ENCODE measurements at places on chromosomes 3 and 15.
A peak's percentile ranks its signal among the peaks of the same experiment; 100 is the strongest.

DNA sequence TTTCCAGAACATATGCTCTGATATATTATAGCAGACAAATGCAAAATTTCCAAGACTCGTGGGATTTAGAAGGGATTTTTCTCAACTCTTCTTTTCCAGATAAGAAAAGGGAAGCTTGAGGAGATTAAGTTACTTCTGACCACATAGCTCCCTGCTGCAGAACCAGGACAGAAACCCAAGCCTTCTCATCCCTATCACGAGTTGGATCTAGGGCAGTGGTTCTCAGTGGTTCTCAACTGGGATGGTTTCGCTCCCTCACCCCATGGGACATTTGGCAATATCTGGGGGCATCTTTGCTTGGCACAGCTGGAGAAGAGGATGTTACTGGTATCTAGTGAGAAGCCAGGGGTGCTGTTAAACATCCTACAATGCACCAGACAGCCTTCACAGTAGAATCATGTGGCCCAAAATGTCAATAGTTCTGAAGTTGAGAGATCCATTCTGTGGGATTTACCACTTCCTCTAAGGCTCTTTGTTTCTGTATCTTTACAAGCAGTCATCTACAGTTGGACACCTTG, 64.2 kb downstream of the LIPC start:
- DNase-seq: no peak

GRCh38 chr15:56820333-56820732, 87.0 kb upstream of the ZNF280D start:
- no peak for DNase-seq

- peak; percentile 87 for DNase-seq
Observed at GRCh38 chr3:66469220-66469640, 31.6 kb downstream of the LRIG1 start.

GRCh38 chr3:159252274-159252673, 450.4 kb downstream of the MFSD1 start:
- no peak for DNase-seq

DNA sequence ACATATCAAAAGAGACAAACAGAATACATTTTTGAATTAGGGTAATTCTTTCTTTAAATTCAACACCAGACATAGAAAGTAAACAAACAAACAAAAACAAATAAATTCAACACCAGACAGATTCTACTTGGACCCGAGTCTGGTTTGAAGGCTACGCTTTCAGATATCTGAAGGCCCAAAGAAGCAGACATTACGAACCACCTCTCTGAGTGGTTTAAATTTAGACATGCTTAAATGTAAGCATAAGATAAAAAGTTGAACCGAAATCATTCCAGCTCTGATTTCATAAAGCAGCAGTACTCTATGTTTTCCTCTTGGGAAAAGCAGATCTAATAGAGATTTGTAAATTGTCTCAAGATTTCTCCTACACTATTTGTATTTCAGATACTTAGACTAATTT, 29.9 kb downstream of the UBA5 start:
- DNase-seq: no peak

GRCh38 chr15:53841651-53842050, 82.2 kb upstream of the WDR72 start:
- no peak for DNase-seq

DNA sequence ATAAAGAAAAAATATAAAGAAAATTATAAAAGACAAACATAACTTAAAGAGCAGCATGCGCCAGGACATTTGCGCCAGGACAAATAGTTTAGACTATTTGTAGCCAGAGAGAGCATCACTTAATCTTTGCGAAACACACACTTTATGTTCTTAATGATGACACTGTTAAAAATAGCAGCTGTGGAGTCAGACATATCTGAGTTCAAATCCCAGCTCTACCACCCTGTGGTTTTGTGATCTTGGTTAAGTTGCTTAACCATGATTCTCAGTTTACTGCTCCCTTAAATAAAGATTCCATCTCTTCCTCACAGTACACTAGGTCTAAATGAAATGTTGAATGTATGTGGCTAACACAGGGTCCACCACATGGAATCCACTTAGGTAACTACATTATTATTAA, 31.4 kb downstream of the KCNMB2 start:
- DNase-seq: no peak

DNA sequence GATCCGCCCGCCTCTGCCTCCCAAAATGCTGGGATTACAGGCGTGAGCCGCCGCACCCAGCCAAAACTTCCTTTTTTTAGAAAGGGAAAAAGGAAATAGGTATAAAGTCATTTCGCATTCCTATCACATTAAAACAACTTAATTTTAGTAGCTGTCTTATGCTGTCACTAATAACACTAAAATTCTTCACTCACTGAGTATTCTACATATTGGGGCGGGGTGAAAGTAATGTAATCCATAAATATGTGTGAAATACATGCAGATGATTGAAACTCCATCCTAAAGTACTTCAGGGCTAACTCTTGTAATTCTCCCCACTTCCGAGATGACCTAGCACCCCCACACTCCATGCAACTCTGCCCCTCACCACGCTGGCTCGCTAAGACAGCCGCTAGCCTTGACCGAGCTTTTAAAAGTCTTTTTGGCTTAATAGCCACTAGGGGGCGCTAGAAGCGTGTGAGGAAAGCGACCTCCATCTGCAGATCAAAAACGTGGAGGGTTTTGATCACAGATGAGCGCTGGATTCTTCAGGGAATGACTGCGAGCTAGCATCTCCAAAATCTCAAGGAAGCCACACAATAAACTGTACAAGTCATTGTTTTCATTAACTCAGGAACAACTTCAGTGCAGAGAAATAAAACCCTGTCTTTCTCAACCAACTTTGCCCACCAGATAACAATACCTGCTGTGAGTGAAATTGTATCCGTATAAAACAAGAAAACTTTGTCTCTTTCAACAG, 129.3 kb upstream of the IGF1R start:
- DNase-seq: peak; percentile 65

DNA sequence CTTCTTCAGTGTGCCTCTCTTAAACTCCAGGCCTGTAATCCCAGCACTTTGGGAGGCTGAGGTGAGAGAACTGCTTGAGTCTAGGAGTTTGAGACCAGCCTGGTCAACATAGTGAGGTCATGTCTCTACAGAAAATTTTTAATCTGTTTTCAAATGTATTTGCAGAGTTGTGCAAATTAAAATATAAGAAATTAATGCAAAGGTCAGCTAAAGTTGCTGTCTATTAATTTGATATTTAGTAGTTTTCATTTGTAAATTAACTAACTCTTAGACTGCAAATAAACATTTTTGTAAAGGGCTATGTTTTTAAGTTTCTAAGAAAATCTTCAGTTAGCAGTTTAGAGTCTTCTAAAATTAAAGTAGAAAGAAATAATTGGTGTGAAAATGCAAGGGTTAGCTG, 99.9 kb upstream of the TJP1 start:
- DNase-seq: no peak

DNA sequence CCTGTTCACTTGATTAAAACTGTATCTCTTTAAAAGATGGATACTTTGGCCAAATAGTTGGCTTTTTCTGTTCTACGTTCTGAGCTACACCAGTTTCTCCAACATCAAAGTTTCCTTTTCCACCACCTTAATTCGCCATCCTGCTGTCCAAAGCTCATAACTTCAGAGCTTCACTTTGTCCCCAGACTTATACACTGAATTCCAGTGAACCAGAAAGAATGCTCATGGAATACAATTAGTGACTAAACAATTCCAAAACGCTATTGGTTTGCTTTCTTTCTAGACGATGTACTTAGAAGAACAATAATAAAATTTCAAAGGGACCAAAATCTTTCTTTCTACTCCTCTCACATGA, 23.2 kb downstream of the GPR15 start:
- DNase-seq: no peak

DNA sequence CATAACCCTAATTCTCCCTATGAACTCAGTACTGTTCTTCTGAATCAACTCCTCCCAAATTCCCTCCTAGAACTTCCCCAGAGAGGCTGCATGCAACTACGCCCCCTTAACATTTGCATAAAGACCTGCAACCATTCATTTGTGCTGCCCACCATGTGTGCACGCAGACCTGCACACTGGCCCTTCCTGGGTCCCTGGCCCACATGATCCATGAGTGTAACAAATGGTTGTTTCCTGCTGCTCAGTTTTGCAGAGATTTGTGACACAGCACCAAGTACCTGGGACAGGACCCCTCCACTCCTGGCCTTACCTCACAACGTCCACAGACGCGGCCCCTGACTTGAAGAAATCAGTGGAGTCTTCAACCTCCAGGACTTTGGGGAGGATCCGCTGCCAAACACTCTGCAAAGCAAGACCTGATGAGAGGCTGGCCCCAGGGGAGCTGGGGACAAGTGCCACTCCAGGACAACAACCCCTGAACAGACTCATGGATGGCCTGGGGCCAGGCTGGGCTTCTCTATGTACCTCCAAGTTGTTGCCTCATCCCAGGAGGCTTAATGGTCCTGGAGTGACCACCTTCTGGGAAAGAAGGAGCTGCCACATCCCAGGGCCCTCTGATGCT, 33.8 kb downstream of the ALDH1L1 start:
- no peak for DNase-seq

DNA sequence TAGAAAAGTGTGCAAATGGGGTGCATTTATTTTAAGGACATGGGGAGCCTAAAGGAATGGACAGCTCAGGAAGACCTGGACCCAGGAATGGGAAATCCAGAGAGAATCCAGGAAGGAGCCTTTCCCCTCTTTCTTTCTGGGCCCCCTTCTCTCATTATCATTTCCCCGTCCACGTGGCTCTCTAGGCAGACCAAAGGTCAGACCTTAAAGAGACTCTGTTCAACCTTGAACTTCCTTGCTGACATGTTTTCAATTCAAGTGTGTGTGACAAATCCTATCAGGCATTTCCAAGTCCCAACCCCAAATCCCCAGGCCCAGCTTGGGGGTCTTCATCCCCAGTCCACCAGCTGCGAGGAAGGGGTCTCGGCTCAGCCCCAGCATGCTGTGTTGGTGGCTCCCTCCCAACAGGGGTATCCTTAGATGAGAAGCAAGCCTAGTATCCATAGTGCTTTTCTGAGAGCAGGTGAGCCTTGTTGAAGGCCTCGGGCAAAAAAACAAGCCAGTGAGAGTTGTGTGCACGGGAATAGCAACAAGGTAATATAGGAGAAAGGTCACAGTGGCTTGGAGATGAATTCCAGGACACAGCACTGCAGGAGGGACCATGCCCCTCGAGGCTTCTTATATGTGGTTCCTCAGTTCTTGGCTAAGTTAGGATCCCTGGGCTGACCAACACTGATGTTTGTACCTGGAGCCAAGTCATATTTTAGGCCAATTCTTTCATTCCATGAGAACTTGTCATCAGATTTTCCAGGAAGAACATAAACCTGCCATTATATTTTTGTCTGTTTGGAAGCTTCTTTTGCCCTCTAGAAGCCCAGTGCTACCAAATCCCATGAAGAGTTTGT, 130.0 kb downstream of the ASB7 start:
- no peak for DNase-seq

GRCh38 chr3:62439176-62439813, 65.9 kb upstream of the FEZF2 start:
- DNase-seq: no peak

DNA sequence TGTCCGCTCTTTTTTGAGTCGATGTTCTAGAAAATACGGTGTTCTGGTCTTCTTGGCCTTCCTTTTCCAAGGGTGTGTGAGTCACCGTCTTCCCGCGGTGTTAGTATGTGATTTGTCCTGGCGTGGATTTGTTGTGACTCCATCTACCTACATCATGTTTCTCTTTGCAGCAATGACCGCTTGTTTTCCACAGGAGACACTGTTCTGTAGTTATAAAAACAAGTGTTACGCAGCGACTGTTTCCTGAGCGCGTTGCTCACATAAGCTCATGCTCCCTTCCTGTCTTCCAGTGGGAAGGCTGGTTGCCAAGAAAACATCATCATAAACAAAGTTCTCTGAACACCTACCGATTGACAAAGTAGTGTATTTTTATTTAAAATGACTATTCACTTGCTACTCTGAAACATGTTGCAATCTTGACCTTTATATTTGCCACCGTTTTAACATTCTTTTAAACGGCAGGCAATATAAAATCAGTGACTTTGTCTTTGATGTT, 19.0 kb downstream of the USP13 start:
- DNase-seq: no peak
